ENCODE measurements at places on chromosomes 5 and 9. TPM values are rescaled to one million over a fixed set of nuclear protein-coding genes. Genes with fewer than 3 reads are reported as not detected.
A peak's percentile ranks its signal among the peaks of the same experiment; 100 is the strongest.

ABCA2 gene
- 33.2 TPM for total RNA-seq

COL15A1 gene
- total RNA-seq = 75.0 TPM

SEMA5A gene
- 19.7 TPM for total RNA-seq

F2RL2 gene
- total RNA-seq = 0.39 TPM

ANAPC2 gene
- total RNA-seq = 31.2 TPM

DNA sequence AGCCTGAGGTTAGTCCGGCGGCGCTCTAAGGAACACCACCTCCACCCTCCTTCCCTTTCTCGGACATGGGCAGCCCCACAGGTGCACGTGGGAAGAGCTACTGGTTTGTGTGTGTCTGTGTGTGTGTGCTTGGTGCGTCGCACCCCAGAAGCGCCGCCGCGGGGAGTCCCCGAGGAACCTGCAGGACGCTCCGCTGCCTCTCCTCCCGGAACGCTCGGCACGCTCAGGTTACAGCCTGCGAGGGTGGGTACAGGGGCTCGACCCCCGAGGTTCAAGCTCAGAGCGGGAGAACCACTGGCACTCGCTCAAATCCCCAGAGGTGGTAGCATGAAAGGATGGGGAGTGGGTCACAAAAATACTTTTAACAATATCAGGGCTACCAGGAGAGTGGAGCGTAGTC, 2.0 kb downstream of the ASTN2 start:
- no peak for DNase-seq

GRCh38 chr5:133683646-133684596, 71.6 kb upstream of the FSTL4 start:
- no peak for DNase-seq

DNA sequence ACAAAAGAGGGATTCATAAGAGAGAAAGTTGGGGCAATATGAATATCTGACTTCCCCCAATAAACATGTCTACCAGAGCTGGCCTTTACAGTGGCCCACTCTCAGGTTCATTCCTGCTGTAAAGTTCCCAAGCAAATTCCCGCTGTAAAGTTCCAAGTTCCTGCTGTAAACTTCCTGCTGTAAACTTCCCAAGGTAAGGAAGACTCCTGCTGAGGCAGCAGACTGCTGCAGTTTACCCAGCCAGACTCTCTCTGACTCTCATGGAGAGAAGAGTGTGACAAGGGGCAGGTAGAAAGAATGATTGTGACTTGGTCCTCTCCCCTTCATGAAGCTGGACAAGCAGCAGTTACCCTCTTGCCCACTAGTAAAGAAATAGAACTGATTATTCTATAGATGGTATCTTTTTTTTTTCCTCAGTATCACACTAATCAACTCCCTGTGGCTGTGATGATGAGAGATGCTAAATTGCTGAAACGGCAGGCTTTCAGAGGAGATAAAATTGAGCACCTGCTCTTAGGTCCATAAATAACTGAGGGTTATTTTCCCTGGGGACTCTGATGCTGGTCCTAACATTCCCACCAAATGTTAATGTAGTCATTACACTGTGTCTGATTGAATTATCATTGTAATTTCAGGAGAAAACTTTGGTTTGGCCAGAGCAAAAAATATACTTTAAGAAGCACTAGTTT, 220.4 kb downstream of the PARP8 start:
- DNase-seq = no peak

DNA sequence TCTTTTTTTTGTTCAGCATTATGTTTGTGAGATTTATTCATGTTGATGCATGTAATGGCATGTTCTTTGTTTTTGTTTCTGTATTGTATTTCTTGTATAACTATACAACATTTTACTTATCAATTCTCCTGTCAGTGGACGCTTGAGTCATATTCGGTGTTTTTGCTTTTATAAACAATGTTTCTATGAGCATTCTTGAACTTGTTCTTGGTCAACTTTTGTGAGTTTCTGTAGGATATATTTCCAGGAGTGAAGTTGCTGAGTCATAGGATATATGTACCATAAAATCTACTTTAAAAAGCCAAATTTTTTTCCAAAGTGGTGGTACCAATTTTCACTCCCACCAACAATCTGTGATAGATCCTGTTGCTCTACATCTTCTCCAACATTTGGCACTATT, 104.8 kb downstream of the VCAN start:
- DNase-seq = no peak

DNA sequence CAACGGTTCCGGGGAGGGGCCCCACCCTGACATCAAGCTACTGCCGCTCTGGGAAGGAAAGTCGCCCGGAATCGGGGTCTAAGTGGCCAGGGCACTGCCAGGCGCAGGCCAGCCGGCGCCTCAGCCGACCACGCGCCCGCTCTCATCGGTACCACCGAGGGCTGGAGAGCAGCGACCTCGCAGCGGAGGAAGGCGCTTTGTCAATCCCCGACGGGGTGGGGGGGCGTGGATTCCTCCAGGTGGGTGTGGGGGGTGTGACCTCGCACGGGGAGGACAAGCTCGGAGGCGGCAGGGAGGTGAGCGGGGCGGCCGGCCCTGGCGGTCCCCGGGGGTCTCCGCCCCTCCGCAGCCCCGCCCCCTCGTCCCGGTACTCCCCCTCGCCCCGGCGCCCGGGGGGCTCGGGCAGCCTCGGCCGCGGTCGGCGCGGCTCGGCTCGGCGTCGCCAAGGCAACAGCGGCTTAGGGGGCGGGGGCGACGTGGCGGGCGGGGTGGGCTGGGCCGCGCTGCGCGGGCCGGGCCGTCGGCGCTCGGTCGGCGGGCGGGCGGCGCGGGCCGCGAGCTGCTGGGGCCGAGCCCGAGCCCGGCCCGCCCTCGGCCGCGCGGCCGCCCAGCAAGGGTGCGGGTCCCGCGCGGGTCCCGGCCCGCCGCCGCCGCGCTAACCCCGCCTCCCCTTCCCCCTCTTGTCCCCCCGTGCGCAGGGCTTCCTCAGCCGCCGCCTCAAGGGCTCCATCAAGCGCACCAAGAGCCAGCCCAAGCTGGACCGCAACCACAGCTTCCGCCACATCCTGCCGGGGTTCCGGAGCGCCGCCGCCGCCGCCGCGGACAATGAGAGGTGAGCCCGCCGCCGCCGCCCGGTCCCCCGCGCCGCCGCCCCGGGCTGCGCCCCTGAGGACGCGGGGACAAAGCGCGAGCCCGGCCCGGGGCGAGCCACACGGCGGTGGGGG, 47.5 kb downstream of the DAB2IP start:
- DNase-seq = peak; percentile 77

DNA sequence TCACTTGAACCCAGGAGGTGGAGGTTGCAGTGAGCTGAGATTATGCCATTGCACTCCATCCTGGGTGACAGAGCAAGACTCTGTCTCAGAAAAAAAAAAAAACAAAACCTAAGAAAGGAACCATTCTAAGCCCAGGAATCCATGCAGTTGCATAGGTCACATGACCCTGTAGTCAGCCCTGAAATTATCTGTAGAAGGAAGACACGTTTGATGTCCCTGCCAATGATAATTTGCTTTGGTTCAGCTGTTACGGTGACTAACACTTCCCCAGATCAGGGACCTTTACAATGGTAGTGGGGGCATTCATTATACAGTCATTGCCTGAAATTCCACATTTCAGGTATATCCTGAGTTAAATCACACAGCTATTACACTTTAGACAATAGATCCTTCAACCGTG, 50.5 kb downstream of the PRKACG start:
- no peak for DNase-seq

GRCh38 chr5:99314721-99315120, 385.9 kb upstream of the CHD1 start:
- DNase-seq = no peak

- DNase-seq = no peak
Observed at GRCh38 chr9:2216591-2216990, 201.4 kb downstream of the SMARCA2 start.

DNA sequence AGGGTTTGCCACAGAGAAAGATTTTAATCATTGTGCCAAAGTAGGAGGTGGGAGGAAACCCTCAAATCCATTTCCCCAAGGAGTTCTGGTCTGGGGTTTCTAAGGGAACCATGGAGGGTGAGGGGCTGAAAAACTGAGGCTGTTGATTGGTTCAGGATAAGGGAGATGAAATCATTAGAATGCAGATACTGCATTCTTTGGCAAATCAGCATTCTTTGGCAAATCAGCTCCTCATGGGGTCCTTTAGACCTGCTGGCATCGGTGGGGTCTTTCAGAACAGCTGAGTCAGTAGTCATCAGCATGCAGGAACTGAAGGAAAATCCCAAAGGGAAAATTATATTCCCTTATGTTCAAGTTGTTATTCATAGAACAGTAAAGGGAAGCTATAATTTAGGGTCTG, 585.5 kb downstream of the ISL1 start:
- DNase-seq = no peak

DNA sequence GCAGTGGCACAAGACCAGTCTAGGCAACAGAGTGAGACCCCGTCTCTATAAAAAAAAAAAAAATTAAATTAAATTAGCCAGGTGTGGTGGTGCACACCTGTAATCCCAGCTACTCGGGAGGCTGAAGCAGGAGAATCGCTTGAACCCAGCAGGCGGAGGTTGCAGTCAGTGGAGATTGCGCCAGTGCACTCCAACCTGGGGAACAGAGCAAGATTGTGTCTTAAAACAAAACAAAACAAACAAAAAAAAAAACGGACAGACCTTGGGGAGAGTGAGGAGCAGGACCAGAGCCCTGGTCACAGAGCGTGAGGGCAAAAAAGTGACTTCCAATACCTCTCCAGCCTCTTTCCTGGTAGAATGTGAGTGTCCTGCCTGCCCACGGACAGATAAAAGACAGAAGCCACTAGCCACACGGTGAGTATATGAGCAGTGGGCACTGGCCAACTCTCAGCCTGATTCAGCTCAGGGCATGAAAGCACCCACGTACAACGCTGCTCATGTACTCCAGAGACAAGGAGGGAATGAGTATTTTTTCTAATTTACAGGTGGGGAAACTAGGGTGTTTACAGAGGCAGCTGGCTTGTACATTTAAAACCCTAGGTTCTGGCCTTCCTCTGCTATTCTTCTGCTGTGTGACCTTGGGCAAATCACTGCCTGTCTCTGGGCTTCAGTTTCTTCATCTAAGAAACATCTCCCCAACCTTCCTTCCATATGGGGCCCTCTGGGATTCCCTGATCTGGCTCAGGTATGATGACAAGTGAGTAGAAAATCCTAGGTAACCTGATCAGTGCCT, 1.8 kb downstream of the OLFML2A start:
- no peak for DNase-seq

DNA sequence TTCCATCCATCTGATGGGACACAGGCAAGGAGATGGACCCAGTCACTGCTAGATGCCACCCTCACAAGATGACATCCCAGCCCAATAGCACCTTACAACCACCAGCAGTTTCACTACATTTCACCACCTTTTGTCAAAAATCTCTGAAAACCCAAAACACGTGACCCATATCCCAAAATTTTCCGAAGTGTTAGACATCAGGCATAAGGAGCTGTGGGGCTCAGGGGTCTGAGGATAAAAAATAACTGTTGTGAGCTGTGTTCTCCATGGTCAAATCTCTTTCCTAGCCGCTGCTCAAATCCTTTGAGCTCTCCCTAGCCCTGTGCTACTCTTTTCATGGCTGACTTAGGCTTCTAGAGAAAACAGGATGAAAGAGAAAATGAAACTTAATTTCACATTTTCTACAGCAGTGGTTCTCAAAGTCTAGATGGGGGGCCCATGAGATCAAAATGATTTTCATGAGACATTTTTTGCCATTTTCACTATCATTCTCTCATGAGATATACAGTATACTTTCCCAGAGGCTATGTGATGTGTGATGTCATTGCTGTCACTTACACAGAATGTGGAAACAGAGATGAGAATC, 40.7 kb downstream of the TIMD4 start:
- no peak for DNase-seq

GRCh38 chr5:130836729-130837649, 328.1 kb downstream of the HINT1 start:
- no peak for DNase-seq

DNA sequence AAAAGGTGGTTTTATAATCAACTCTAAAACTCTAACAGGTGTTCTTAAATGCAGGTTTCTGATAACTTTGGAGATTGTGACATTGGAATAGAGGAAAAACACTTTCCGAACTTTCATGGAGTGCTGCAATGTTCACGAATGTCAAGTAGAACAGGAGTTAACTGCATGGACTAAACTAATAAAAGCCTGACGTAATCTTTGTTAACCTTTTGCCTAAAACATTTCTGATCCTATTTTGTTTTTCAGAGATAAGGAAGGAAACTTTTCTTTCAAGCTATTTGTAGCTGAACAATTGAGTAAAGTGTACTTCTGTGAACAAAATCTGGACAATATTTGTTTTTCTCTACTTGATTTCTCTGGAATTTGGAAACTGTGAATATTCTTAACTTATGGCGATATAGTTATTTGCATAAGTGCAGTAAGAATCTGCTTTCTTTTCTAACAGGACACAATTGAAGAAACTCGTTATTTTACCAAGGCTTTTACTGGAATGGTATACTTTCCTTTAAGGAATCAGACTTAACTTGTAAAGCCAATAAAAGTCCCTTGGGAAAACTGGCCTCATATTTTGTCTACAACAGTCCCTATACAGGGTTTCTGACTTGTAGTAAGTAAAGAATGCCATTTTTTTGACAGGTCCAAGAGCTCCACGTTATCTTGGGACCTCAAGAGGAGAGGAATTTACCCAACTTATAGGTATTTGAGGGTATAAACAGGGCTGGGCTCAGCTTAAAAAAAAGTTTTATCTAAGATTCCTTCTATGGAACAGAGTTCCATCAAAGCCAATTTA, 154.7 kb downstream of the NXNL2 start:
- DNase-seq = no peak

- DNase-seq = peak; percentile 68
Observed at GRCh38 chr5:136084698-136085097, 47.9 kb upstream of the SMAD5 start.

- no peak for DNase-seq
Observed at GRCh38 chr9:99135456-99135855, 30.5 kb downstream of the TGFBR1 start.
